ENCODE measurements at places on chromosomes 13 and 19. TPM values are rescaled to one million over a fixed set of nuclear protein-coding genes. Genes with fewer than 3 reads are reported as not detected.

OR7D4 gene
- total RNA-seq, result not detected

- DNase-seq, result no peak
Measured at GRCh38 chr13:59970847-59971246, 192.9 kb downstream of the DIAPH3 start.

DNA sequence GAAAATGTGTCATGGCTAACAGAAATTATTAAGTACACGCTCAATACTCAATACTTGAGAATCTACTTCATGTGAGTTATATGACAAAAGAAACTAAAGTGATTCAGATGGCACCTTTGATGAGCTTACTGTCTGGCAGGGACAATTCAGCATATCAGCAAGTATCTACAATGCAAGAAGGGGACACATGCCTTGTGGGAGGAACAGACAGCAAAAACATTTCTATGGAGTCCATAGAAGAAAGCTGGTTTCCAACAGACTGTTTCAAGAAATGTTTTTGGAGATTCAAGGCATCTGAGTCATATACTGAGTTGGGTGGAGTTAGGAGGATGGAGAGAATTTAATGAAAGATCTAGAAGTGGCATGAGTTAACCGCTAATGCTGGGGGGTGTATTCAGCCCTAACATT, 54.7 kb downstream of the MBNL2 start:
- DNase-seq, result no peak

DNA sequence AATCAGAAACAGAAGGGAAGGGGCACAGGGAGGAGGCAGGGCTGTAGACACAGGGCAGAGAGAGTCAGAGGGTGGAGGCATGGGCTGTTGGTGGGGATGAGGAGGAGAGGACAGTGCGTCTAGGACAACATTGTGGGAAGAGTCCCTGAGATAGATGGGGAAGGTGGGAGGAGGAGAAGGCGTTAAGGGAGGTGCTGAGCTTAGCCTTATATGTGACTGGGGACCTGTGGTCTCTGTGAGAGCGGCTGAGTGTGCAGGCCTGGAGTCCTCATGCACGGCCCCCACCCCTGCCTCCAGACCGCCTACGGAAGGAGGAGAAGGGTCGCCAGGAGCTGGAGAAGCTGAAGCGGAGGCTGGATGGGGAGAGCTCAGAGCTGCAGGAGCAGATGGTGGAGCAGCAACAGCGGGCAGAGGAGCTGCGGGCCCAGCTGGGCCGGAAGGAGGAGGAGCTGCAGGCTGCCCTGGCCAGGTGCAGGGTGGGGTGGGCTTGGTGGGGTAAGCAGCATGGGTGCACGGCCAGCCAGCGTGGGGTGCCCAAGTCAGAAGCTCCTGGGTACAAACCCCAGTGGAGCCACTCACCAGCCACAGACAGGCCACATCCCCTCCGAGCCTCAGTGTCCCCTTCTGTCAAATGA, 56.8 kb downstream of the KCNC3 start:
- DNase-seq, result no peak

KLK3 gene
- total RNA-seq, result not detected

DNA sequence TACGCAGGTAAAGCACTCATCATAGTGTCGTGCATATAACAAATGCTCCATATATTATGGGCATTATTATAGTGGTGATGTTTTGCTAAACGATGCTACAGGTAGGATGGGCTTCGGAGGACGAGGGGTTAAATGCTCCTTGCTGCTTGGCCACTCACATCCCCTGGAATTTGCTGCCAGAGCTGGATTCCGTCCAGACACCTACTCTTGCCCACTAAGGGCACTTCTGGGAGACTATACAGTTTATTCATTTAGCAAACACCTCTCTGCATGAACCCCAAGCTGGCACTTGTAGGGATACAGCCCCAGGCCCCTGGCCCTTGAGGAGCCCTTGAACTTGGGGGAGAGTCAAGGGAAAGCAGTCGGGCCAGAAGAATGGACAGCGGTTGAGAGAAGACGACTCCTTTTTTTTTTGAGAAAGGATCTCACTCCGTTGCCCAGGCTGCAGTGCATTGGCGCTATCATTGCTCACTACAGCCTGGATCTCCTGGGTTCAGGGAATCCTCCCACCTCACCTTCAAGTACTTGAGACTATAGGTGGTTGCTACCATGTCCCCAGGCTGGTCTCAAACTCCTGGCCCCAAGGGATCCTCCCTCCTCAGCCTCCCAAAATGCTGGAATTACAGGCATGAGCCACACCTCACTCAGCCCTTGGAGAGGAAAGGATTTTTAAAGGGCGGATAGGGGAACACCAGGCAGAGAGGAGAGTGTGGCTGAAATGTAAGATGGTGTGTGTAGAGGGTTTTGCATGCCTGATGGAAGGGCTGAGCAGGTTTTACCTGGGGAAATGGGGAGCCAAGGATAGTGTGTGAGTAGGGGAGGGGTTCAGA, 1.1 kb upstream of the MRPL34 start:
- no peak for DNase-seq

SERP2 gene
- total RNA-seq, result 6.9 TPM

GRCh38 chr13:90321281-90321931, 1026.1 kb upstream of the MIR17HG start:
- DNase-seq, result no peak

WDR87 gene
- not detected for total RNA-seq
